ENCODE measurements at places on chromosomes 2 and 18.
A peak's percentile ranks its signal among the peaks of the same experiment; 100 is the strongest.

DNA sequence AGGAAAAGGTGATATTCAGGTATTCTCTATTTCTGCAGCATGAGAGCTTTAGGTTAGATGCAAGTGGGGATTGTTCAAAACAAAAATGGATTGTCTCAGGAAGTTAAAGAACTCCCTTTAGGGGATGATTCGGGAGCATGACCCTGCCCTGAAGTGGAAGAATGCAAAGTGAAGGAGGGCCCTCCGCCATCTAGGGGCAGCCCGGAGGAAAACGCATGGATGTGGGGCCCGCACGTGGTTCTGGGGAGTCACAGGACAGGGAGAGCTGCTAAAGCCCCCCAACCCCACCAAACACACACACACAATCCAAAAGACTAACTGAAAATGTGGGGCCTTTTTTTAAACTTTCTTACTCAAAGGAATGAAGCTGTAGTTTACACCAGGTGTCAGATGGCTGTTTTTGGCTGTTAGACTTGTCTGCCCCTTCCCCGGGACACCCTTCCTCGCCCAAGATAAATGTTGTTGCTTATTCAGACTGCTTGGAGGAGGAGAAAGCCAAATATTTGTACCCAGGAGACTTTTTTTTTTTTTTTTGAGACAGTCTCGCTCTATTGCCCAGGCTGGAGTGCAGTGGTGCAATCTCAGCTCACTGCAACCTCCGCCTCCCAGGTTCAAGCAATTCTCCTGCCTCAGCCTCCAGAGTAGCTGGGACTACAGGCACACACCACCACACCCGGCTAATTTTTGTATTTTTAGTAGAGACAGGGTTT is 78.8 kb downstream of the HNRNPLL start:
- DNase-seq, result no peak

DNA sequence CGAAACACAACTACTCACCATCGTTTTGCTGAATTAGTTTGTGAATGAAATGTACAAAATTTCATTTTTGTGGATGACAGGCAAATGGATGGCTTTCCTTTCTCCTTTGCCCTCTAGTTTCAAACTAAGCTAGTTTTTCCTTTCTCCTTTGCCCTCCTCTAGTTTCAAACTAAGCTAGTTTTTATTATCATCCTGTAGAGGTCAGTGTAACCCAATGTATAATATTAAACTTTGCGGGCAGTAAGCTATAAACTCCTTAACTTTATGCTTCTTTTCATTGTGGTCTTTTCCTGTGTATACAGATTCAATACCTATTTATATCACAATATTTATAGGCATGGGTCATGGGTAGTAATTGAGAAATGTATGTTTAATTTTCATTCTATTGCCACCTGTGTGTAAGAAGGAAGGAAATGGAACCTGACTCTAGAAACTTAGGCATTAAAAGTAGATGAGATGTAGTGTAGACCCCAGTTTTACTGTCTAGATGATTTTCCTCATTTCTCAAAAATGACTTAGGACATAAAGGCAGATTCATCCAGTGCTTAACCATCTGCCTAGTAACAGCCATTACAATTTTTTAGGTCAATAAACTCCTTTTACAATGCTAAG is 58.1 kb downstream of the MAP3K19 start:
- no peak for DNase-seq

DNA sequence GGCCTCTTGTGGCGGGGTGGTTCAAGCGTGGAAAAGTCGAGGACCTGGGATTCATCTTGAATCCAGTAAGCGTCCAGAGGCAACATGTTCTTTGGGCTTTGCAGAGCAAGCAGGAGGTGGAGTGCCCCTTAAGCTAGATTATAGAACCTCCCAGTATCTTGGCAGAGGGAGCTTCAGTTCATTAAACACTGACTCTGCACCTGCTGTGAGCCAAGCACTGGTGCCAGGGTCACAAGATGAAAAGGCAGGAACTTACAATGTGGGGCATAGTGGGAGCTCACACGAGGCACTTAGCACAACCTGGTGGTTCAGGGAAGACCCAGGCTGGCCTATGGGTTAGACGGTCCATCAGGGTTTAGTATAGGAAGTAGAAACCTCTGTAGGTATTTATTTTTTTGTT is 7.4 kb upstream of the FZD5 start:
- DNase-seq, result no peak

GRCh38 chr2:127121776-127122176 is 14.8 kb upstream of the BIN1 start:
- no peak for DNase-seq

- DNase-seq, result no peak
These were observed 340.4 kb upstream of the MMADHC start for GRCh38 chr2:149928011-149928410.

DNA sequence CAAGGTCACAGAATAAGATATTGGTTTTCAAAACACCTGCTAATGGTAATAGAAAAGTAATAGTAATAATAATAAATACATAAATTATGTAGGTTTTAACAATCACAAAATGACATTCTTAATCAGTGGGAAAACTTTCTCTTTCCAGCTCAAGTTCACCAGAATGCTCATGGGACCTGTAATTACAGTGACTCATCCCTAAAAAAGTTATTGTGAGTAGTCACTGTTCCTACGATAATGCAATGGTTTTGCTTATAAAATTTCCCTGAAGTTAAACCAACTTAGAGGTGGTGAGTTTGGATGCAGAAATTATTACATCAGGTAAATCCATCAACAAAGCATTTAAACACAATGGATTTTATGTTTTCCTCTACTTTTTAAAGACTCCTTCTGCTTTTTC is 502.3 kb downstream of the PID1 start:
- no peak for DNase-seq

GRCh38 chr2:74379851-74380789 is at the start of gene DCTN1:
Gene DCTN1 (minus strand): TSS chr2:74380311. CDS start chr2:74380037, 274 bp downstream.
- no peak for DNase-seq

- no peak for DNase-seq
These were observed 24.2 kb upstream of the SDC1 start for GRCh38 chr2:20249170-20249569.

DNA sequence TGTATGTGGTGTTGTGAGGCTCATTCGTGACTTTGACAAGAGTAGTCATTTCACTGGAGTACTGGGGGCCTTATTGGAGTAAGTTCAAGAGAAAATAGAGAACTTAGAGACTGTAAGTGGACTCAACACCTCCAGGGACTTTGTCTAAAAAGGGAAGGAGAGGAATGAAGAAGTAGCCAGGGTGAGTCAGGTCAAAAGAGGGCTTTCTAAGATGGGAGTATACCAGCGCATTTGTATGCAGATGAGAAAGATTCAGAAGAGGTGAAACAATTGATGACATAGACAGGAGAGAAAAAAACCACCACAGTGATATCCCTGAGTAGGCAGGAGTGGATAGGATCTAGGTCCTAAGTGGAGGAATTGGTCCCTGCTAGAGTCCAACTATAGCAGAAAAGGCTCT is 246.8 kb downstream of the IKZF2 start:
- peak; percentile 1 for DNase-seq

- no peak for DNase-seq
These were observed 2.5 kb upstream of the RHOB start for GRCh38 chr2:20444101-20444992.

DNA sequence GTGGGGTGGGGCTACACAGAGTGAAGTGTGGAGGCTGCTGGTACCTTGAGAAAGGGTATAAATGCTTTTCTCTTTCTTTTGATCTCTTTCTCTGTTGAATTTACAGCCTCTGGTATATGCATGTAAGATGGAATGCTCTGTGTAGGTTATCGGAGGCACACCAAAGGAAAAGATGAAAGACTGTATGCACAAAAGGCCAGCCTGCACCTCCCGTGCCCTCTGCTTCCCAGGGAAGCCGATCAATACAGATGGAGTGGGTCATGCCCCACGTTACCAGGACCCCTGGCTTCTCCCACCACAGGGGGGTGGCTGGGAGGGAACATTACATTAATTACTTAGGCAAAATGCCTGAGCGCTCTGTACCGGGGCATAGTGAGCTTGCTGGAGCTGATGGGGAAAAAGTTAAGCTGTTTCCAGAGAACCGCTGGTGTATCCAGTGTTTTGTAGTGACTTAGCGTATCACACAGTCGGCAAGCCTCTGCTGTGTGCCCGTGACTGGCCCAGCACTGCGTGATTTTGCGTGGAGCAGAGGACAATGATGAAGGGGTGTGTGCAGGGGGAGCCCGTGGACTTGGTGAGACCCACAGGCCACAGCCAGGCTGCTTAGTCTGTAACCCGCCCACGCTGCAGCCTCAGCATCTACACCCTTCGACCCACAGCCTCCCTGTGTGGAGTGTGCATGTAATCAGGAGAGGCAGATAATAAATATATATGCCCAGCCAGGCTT is 8.0 kb downstream of the ALLC start:
- DNase-seq, result no peak

DNA sequence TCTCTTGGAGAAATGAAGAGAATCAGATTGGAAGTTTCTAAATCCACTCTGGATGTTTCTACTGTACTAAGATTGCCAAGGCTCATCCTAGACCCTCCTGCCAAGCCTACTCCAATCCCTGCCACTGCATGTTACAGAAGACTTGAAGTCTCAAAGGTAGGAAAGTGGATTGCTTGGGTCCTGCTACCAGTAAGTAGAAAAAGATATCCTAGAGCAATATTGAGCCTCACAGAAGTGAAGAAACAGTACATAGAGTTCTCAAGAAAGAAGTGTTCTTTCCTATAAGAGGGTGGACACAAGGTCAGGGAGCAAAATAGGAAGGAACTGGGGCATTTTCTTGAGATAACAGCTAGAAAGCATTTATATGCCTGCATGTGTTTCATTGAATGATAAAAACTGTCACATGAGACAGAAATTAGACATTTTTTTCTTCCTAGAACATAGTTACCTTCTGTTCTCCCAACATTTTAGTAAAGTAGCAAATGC is 232.9 kb downstream of the RBM43 start:
- no peak for DNase-seq

GRCh38 chr18:75638776-75639471 is 211.4 kb upstream of the SMIM21 start:
- no peak for DNase-seq

- DNase-seq, result no peak
These were observed 44.2 kb upstream of the MFF start for GRCh38 chr2:227280895-227281294.

DNA sequence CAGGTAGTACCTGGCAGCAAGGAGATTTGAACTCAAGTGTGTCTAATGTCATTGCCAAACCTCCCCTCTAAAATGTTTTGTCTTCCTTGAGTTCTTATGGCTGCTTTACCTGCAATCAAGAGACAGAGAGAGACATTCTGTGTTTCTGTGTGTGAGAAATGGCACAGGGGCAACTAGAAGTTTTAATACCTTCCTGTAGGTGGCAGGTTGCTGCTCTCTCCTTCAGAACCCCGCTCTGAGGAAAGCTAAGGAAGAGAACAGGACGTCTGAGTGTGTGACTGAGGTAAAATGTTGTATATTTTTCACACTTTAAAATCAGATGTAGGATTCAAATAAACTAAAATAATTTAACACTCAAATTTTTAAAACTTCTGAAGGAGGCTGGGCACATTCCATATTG is 19.2 kb downstream of the DTNA start:
- no peak for DNase-seq

DNA sequence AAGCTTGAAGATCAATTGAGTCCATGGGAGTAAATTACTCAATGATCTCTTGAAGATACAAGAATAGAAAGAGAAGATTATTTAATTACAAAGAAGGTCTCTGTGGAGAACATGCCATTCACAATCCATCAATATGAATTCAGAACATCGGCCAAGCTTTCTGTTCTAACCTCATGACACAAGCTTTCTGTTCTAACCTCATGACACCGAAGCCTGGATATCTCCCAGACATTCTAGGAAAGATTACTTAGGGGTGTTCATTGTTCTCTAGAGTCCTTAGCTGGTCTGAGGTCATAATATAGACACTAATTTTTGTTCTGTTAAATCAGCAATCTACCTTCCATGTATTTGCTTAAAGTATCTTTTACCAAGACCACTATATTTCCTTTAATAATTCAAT is 95.5 kb downstream of the RDH14 start:
- DNase-seq, result no peak

GRCh38 chr2:67548317-67549201 is 151.4 kb downstream of the ETAA1 start:
- no peak for DNase-seq

- DNase-seq, result no peak
These were observed 24.4 kb downstream of the GPR39 start for GRCh38 chr2:132441051-132441450.

GRCh38 chr2:72515696-72516095 is 310.1 kb downstream of the EXOC6B start:
- DNase-seq, result no peak

GRCh38 chr2:28035163-28035690 is 144.7 kb downstream of the BABAM2 start:
- no peak for DNase-seq

GRCh38 chr18:9849407-9850283 is 36.1 kb upstream of the TXNDC2 start:
- DNase-seq, result peak; percentile 70

DNA sequence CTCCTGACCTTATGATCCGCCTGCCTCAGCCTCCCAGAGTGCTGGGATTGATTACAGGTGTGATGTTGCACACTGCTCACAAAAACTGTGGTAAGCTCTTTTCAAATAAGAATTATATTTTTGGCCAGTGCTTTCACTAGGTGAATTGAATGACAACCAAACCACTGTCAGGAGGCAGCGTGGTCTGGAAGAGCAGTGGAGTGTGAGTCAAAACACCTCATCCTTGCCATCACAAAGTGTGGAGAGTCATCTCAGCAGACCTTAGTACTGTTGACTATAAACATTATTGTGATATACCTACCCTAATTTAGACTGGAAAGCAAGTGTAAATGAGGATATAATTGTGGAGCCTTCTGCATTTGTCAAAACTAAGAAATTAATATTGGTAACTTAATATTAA is 61.3 kb downstream of the UBE2E3 start:
- no peak for DNase-seq

DNA sequence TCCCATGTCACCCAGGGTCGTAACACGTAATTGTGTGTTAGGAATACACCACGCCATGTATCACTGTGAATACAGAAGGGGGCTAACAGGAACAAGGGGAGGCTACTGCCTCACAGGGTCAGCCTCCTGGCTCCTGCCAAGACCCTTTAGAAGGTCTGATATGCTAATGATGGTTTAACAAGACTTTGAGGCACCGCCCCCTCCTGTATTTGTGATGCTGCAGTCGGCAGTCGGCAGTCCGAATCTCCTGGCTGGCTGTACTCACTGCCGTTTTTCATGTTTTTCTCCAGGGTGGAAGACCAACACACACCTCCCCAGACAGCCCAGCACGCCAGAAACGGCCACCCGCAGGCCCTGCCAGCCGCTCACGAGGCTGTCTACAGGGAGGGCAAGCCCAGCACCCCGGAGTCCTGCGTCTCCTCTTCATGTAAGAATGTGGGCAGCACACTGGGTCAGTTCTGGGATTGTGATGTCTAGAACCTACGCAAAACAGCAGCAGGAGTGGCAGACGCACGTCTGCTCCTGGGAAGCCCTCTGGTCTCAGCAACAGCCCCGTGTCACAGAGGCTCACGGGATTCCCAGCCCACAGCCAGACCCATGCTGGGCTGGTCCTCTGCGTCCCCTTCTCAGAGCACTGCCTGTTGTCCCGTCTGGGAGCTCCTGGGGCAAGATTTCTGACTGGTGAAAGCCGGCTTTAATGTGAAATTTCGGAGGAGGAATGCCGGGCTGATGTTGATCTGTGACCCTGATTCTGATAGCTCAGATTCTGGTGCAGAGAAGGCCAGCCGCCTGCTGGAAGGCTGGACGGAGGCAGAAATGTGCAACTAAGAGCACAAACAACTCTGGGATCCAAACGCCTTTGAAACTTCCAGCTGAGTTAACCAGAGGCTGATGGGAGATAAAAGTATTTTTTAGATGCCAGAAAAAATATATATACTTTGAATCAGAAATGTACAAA is 39.7 kb upstream of the B3GNT7 start:
- no peak for DNase-seq
